ENCODE measurements at places on chromosomes 12 and 14.

- peak; percentile 21 for DNase-seq
These were observed 17.7 kb downstream of the STXBP6 start for GRCh38 chr14:25032092-25032784.

- DNase-seq: no peak
These were observed 366.1 kb upstream of the TMPO start for GRCh38 chr12:98149270-98149669.

DNA sequence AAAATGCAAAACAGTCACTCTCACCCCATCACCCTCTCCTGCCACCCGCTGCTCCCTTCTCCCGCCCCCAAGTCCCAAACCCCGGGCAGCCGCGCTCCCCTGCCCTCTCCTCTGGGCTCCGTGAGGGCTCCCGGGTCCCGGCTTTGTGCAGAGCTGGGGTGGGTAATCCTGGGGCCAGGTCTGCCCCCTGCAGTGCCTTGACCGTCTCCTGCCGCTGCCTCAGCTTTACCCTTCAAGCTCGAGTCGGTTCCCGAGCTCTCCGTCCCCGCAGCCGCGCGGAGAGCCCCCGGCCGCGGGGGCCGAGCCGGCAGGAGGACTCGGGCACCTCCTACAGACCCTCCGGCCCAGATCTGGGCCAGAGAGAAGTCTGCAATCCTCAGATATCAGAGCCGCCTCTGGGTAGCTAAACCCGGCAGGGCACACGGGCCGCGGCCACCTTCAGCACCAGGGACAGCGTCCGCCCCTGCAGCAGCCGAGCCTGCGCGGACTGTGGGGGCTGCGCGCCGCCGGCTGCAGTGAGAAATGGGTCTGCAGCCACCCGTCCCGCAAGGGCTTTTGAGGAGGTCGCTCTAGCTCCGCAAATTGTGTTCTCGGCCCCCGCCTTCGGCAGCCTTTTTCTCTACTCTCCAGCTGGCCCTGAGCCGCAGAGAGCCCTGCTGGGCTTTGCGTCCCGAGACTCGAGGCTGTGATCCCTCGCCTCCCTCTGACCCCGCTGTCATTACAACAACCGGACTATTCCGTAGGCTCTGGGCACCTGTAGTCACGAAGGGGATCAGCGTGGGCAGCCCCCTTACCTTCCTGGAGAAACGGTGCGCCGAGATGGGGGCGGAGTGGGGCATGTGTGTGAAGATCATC, 1.2 kb downstream of the PRMT8 start:
- DNase-seq: peak; percentile 50

GRCh38 chr12:97560786-97561618, 98.4 kb downstream of the RMST start:
- no peak for DNase-seq

DNA sequence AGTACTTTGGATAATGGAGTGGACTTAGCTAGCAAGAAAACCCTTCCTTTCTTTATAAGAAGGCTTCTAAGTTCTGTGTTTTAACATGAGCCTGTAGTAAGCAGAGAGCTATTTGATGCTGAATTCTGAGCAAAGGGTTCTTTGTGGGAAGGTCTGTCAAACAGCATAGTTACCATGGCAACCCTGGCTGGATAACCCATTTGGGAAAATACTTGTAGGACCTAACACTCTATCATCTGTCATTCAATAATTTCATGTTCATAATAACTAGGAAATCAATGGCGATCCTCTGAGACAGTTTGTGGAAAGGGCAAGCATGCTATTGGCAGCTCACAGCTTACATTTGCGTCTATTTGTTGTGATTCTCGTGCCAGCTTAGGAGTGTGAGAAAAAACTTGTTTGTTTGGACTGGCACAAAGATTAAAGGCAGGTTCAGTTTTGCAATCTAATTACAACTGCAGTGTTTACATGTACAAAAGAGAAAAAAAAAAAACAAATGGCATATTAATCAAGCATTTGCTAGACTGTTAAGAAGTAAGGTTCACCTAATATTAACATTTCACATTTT, 219.2 kb downstream of the PDZRN4 start:
- no peak for DNase-seq

DNA sequence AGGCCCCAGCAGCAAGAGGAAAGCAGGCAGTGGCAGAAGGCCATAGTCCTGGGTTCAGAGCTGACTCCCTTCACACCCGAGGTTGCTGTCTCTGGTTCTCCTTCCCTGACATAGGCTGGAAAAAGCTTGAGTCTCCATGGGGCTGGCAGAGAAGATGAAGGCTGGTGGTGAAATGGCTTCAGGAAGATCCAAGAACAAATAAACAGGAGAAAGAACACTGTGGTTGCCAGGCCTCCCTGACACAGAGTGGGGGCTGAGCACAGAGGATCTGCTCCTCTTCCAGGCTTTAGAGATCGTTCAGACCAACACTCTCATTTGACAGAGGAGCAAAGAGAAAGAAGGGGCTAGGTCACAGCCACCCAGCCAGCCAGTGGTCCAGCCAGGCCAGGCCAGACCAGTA, 14.3 kb downstream of the HDAC7 start:
- DNase-seq: no peak

DNA sequence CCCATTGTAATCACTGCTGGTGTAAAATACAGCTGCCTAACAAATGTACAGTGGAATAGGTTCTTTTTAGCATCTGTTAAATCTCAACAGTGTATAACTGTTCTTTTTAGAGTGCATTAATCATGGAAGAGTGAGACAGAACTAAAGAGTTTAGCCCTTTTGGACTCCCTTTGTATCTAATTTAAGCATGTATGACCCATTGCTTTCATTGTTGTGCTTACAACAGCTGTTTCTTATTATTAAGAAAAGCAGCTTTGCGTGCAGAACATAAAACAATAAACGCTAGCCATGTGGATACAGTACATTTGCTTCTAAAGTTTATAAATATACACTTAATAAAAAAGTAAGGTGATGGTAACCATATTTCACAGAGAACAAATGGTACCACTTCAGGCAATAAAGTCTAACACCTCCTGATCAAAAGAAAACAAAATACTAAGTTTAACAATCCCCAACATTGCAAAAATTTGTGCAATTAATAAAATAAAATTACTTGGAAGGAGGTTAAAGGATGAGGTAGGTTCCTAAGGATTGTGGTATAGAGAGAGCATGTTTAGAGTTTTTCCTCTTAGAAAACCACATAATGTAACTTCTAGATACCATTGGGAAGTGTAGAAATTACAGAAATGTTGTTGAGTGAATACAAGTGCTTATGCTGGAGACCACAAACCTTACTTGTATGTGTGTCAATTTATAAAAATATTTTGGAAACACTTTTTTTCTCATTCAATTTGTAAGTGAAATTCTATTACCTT, 448.7 kb downstream of the SLC6A15 start:
- DNase-seq: no peak

GRCh38 chr12:117064049-117064448, 35.2 kb downstream of the TESC start:
- no peak for DNase-seq

DNA sequence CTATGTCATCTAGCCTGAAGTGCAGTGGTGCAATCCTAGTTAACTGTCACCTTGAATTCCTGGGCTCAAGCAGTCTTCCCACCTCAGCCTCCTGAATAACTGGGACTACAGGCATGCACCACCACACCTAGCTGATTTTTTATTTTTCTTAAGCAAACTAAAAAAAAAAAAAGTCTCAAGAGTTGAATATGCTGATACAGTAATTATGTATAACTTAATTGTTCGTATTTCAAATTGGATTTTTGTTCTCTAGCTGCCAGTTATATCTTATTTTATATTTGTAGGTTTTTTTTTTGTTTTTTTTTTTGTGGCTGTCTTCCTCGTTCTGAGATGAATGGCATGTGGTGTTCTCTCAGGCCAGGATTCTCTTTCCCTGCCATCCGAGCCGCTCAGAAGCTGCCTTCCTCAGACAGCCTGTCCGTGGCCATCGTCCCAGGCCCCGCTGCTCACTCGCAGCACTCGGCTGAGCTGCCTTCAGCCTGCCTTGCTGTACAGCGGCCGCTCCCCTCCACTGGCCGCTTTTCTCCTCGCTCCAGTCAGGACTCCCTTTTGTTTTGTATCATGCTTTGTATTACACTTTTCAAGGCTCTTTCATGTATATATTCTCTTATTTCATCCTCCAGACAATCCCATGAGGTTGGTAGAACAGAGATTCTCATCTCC, 53.3 kb downstream of the WDR20 start:
- no peak for DNase-seq

DNA sequence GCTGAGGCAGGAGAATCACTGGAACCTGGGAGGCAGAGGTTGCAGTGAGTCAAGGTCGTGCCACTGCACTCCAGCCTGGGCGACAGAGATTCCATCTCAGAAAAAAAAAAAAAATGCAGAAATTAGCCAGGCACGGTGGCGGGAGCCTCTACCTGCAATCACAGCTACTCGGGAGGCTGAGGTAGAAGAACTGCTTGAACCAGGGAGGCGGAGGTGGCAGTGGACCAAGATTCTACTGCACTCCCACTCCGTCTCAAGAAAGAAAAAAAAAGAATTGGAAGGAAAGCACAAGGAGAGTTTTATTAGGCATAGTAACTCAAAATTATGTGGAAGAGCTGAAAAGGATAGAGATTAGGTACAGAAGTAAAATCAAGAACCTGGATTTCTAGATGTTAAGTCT, 20.8 kb upstream of the AMHR2 start:
- DNase-seq: no peak

DNA sequence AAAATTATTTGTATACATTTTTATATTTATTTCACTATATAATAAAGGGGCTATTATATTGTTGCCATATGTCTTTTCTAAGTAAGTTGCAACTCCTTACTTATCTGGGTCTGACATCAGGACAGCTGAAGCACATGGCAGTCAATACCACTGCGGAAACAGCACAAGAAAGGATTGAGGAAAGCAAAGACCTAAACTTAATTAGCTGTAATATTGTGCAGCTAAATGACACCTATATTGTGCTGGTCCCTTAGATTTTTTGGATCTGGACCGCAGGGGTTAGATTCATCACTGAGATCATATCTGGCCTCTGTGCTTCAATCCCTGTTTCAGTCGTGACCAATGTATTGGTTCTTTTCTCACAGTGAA, 359.6 kb upstream of the DIO2 start:
- DNase-seq: no peak

DNA sequence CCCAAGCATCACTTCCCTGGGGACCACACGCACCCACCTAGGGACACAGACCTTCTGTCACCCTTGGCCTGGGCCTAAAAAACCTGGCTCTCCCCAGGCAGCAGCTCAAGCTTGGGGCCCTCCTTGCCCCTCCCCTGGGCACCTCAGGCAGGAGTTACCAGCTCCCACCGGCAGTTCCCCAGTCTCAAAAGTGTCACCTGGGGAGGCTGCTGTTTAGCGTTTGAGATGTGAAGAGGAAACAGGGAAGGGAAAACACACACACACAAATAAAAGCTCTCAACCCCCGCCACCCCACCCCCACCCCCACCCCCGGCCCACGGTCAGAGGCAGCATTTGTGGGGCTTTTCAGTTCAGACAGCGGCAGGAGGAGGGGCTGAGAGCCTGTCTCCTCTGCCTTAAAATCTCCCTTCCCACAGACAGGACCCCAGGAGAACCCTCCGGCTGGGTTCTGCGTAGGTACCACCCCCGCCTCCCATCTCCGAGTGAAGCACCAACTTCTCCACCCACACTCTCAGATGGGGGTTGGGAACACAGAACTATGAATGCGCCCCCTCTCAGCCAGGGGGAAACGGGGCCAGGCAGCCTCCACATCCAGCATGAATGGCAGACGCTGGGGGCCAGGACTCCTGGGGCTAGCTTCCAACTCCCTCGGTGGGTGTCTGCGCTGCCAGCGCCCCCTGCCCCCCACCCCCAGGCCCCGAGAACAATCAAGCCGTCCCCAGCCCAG, 3.0 kb downstream of the NCOR2 start:
- peak; percentile 11 for DNase-seq

GRCh38 chr14:89652352-89652751, 235.3 kb upstream of the FOXN3 start:
- DNase-seq: no peak

GRCh38 chr14:101602466-101602840, 41.2 kb downstream of the DIO3 start:
- DNase-seq: no peak

GRCh38 chr12:6529291-6529737, 5.0 kb upstream of the GAPDH start:
- DNase-seq: no peak

DNA sequence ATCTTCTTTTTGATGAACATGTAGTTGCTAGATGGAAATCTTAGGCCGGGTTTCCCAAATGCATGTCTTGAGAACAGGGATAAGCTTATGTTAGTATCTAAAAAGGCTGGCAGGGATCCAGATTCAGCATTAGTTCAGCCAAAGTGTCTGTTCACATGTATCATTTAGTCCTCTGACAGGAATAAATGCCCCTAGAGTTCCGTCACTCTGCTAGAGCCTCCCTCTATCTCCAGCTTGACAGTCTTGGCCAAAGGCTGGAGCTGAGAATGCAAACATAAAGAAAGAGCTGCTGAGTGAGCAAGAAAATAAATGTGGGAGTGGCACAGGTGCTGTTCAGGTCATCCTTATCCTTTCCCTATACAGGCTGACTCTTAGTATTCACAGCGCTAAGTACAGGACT, 13.8 kb upstream of the NELL2 start:
- peak; percentile 18 for DNase-seq

- no peak for DNase-seq
These were observed 3.7 kb downstream of the DACT1 start for GRCh38 chr14:58641509-58641908.

GRCh38 chr14:96798956-96799355, 1.8 kb downstream of the VRK1 start:
- DNase-seq: no peak

- peak; percentile 37 for DNase-seq
These were observed 39.8 kb downstream of the GRIN2B start for GRCh38 chr12:13941258-13942249.

DNA sequence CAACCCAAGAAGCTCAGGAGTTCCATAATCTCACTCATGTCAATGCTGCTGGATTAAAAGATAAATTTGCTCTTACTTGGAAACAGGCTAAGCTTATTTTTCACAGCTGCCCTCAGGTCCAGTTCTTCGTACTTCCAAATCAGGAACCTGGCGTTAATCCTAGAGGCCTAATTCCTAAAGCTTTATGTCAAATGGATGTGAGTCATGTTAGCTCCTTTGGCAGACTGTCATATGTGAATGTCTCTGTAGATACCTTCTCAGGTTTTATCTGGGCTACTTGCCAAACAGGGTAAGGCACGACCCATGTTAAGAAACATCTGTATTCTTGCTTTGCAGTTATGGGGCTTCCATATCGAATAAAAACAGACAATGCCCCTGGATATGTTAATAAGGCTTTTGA, 504.6 kb downstream of the ALG10 start:
- DNase-seq: no peak

DNA sequence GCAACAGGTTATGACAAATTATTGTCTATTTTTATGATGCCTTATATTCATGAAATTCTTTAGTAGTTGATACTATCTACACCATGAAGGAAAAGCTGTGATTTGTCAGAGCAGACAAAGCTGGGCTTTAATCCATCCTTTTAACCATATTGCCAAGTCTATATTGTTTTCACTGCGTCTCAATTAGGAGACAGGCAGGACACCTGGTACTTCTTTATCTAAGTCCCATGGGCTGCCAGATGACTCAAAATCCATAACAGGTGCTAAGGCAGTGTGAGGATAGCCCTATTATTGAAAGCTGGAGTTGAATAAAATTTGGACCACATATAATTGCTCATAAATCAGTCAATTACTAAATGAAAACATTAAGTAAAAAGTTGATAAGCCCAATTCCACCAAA, 22.6 kb downstream of the INSM2 start:
- DNase-seq: no peak

- DNase-seq: peak; percentile 39
These were observed 1.5 kb upstream of the FBRSL1 start for GRCh38 chr12:132488127-132489077.

Measured in erythroblast (primary cell).